ENCODE measurements at places on chromosomes 6 and 20. TPM values are rescaled to one million over a fixed set of nuclear protein-coding genes. Genes with fewer than 3 reads are reported as not detected.

NHLRC1 gene
- total RNA-seq: 1.5 TPM

CDSN gene
- not detected for total RNA-seq

YWHAB gene
- total RNA-seq: 186 TPM

TRIM40 gene
- not detected for total RNA-seq

VGLL2 gene
- total RNA-seq: not detected

NKX2-2 gene
- not detected for total RNA-seq

PANK2 gene
- total RNA-seq: 53.8 TPM

KCNB1 gene
- 0.44 TPM for total RNA-seq

GPX5 gene
- not detected for total RNA-seq

ZC3H12D gene
- total RNA-seq: 0.20 TPM

BLCAP gene
- total RNA-seq: 45.1 TPM

FOXC1 gene
- total RNA-seq: 8.7 TPM

COL20A1 gene
- 1.3 TPM for total RNA-seq

SPATS1 gene
- total RNA-seq: not detected

RHAG gene
- total RNA-seq: 0.07 TPM

UST gene
- total RNA-seq: 2.5 TPM

SAMD3 gene
- total RNA-seq: not detected

PGC gene
- not detected for total RNA-seq

ABCC10 gene
- 9.4 TPM for total RNA-seq

GHRH gene
- not detected for total RNA-seq

CUL9 gene
- 8.3 TPM for total RNA-seq

AGER gene
- total RNA-seq: 1.7 TPM

PAQR8 gene
- total RNA-seq: 1.1 TPM

CAP2 gene
- 11.7 TPM for total RNA-seq

SRMS gene
- total RNA-seq: not detected

PPIL6 gene
- 2.4 TPM for total RNA-seq

Data from A549 treated with CpdA at 1 μM for 4 hours (cell line).